ENCODE measurements at places on chromosomes 4 and X. TPM values are rescaled to one million over a fixed set of nuclear protein-coding genes. Genes with fewer than 3 reads are reported as not detected.

DNA sequence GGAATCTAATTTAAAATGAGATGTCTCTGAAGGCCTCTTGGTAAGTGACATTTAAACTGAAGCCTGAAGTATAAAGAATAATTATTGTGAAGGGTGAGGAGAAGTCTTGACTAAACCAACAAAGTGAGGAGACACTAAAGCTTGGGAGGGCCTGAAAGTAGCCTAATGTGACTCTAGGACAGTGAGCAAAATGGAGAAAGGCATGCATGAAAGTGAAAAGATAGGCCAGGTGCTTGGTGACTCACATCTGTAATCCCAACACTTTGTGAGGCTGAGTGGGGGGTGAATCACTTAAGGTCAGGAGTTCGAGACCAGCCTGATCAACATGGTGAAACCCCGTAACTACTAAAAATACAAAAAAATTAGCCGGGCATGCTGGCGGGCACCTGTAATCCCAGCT, 46.9 kb upstream of the SMARCAD1 start:
- no peak for DNase-seq

The SPOCK3 gene
- not detected for total RNA-seq

GRCh38 chr4:48687313-48688051, 92.6 kb downstream of the FRYL start:
- no peak for DNase-seq

The RPA4 gene
- 4.3 TPM for total RNA-seq

DNA sequence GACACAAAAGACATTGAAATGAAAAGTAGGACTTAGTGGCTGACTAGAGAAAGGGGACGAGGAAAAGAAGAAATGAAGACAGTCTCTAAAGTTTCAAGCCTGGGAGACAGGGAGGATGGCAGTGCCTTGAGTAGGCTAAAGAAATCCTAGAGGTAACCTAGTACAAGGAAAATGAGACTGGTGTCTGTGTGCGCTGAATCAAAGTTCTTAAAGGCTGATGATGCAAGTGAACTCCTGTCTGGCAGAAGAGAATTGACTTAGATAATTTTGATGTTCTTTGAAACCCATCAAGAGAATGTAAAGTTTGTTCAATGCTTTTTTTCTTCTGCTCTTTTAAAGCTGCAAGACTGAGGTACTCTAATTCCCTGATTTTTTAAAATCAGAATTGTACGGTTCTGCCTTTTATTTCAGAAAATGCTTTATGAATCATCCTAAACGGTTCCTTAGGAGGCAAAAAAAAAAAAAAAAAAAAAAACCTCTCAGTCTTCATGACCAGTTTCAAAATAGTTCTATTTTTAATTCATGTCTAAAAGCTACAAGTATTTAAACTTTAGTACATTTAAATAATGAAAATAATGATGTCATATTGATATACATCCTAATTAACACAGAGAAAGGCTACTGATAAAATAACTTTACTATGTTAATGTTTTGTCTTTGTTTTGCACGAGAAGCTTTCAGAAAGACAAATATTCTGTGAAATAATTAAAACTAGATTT, 189.8 kb downstream of the PPP3CA start:
- DNase-seq: no peak

The OTUD6A gene
- total RNA-seq: not detected

The SYP gene
- 1.3 TPM for total RNA-seq

The LAS1L gene
- total RNA-seq: 35.4 TPM

The LRP2BP gene
- total RNA-seq: 1.6 TPM

The SPACA5 gene
- not detected for total RNA-seq

DNA sequence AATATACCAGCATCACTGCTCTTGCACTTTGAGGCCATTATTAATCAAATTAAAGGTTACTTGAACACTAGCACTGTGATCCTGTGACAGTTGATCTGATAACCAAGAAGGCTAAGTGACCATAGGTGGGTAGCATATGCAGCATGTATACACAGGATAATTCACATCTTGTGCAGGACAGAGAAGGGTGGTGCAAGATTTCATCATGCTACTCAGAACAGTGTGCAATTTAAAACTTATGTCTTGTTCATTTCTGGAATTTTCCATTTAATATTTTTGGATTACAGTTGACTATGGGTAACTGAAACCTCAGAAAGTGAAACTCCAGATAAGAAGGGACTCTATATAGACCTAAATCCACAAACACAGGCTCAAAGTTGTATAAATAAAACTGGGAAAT, 78.2 kb upstream of the PDE5A start:
- DNase-seq: no peak

- DNase-seq: no peak
These were observed 31.2 kb downstream of the MSX1 start for GRCh38 chr4:4890574-4891255.

DNA sequence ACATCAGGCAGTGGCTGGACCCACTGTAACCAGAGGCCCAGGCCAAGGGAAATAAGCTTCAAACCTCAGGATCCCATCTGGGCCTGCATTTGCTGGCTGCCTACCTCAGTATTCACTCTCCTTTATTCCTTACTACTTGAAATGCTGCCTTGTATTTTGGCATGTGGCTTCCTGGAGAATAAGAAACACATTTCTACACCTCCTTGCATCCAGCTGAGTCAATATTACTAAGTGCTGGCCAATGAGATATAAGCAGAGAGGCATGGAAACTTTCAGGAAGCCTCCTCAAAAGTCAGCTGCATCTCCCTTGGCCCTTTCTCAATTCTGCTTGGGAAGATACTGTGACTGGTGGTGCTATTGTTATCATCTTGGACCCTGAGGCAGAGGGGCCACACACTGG, 59.8 kb upstream of the RELL1 start:
- DNase-seq: no peak
